ENCODE measurements at places on chromosomes 13 and 19.

- DNase-seq = peak; percentile 99
Measured at GRCh38 chr19:17079710-17080439, 4.3 kb downstream of the MYO9B start.

DNA sequence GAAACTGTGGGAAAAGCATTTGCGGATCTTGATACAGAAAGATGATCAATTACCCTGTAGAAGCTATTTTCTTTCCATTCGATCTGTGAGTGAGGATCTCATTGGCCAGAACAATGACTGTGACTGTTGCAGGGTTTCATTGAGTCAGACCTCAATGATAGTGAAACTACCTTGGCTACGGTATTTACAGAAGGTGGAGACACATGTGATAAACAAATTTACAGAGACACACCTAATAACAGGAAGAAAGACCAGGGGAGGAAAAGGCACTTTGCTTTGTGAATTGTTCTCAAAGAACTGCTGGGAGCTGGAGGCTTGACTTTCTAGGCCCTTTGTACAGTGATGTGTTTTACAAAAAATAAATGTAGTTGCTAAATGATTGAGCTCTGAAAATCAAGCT, 19.9 kb upstream of the ARGLU1 start:
- no peak for DNase-seq

DNA sequence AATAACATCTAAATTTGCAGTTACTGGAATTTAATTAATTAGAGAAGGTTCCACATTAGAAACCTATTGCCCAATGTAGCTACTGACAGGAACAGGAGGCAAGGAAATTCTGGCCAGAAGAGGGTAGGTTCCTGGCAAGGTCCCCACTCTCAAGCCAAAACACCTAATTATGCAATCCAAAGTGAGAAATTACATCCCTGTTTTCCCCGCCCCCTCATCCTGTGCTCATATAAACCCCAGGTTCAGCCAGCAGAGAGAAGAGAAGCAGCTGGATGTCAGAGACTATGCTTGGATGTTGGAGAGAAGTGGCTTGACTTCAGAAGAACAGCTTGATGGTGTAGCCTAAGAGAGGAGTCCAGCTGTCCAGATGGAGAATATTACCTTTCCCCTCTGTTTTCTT, 951.3 kb upstream of the PRR20A start:
- DNase-seq = no peak

- DNase-seq = no peak
Measured at GRCh38 chr13:79796136-79796535, 315.2 kb downstream of the NDFIP2 start.

DNA sequence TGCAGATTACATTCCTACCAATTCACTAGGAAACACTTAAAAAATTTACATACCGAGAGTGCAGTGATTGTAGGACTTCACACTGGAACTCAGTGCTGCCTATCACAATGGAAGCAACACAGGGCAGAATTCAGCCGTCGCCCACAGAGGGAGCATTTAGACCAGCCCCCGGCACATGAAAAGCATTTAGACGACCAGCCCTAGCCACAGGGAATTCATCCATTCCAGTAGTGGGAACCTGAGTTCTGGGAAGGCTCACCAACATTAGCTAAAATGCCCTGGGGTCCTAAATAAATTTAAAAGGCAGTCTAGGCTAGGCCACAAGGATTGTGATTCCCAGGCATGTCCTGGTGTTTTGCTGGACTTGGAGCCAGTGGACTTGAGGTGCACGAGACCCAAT, 155.2 kb downstream of the LIG4 start:
- DNase-seq = no peak

- no peak for DNase-seq
Measured at GRCh38 chr13:24159357-24159756, 1.2 kb upstream of the SPATA13 start.

DNA sequence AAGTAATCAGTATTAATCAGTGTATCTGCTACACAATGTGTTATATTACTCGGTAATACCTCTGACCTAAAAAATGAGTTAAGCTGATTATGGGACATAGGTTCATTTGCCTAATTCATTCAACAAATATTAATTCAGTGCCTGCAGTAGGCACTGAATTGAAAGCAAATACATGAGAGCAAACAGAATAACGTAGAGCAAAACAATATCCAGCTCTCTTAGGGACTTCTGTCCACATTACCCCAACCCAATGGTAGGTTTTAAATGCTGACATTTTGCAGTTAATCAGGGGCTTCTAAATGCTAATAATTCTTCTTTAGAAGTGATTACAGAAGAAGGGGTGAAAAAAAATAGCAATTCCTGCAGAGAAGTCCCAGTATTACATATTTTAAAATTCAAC, 4.9 kb downstream of the RCBTB2 start:
- DNase-seq = no peak

All from HFFc6 (cell line).